ENCODE measurements at places on chromosomes 4 and X.

DNA sequence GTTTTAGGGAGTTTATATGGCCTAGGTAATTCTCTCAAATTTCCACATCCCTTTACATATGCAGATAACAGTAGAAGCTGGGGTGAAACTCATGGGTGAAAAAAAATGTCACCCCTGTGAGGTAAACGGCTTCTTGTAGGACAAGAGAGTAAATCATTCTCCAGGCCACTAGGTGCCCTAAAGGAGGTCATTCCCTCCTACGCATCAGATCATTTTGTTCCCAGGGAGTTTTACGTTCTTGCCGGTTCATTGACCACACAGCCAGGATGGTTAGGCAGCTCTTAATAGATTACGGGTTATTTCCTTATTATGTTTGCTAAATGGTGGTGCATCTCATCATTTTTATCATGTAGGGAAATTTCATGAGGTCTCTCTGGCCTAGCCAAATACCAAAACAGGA is 225.8 kb upstream of the NOCT start:
- no peak for DNase-seq

DNA sequence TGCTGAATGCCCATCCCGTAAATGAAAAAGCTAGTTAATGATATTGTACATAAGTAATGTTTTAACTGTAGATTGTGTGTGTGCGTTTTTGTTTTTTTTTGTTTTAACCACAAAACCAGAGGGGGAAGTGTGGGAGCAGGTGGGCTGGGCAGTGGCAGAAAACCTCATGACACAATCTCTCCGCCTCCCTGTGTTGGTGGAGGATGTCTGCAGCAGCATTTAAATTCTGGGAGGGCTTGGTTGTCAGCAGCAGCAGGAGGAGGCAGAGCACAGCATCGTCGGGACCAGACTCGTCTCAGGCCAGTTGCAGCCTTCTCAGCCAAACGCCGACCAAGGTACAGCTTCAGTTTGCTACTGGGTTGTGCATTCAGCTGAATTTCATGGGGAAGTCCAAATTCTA is at the start of gene SPP1:
Gene SPP1 (plus strand): TSS at position 249 of the 400 bp plus-strand sequence. CDS start 1,182 bp downstream, outside the sequence.
- DNase-seq: no peak

DNA sequence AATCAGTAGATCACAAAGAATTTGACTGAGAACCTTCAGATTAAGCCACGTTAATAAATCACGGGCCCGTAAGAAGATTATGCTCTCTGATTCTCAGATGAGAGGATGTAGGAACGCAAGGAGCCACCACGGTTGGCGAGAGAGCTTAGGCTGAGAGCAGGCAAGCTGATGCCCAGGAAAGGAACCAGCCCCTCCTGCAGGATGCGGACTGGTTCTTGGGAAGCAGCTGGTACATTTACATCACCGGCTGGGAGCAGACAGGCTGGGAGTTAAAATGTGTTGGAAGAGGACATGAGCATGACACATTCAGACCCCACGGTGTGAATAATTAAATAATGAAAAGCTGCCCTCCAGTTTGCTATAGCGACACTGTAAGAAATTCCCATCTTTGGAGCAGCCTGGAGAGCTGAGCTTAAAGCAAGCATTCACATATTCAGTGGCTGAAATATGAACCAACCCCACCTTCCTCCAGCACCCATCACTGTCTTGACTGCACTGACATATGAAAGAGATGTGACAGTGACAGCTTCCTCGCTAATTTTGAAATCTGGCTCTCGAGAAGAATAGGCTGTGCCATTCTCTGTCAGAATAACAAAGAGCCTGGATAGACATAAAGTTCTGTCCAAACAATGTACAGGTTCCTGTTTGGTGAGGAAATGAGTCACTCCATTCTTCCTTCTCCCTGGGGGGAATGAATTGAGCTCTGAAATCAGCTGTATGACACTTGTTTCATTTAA is 33.1 kb downstream of the LNX1 start:
- no peak for DNase-seq

GRCh38 chr4:138300616-138301015 is 58.5 kb upstream of the SLC7A11 start:
- no peak for DNase-seq

- DNase-seq: no peak
These were observed 12.1 kb downstream of the KIT start for GRCh38 chr4:54669831-54670230.

GRCh38 chr4:150582146-150582872 is at the start of gene MAB21L2:
Gene MAB21L2, plus strand, starts transcription at chr4:150582151. Its CDS starts 879 bp downstream, at chr4:150583030.
- no peak for DNase-seq

- DNase-seq: no peak
These were observed at the start of gene BMP3 for GRCh38 chr4:81030061-81030980. Gene BMP3, plus strand, starts transcription at chr4:81030708. Its CDS starts 577 bp downstream, at chr4:81031285.
